ENCODE measurements at places on chromosomes 13 and 19. TPM values are rescaled to one million over a fixed set of nuclear protein-coding genes. Genes with fewer than 3 reads are reported as not detected.

CNN1 gene
- 62.8 TPM for polyA plus RNA-seq

LIG4 gene
- polyA plus RNA-seq, result 0.78 TPM

HIPK4 gene
- polyA plus RNA-seq, result 0.57 TPM

TPTE2 gene
- not detected for polyA plus RNA-seq

PABPC3 gene
- polyA plus RNA-seq, result 0.14 TPM

CABP5 gene
- not detected for polyA plus RNA-seq

KLK3 gene
- polyA plus RNA-seq, result 0.08 TPM

ZNF534 gene
- not detected for polyA plus RNA-seq

TNFSF11 gene
- 5.2 TPM for polyA plus RNA-seq

CLEC17A gene
- polyA plus RNA-seq, result not detected

MAST1 gene
- 15.6 TPM for polyA plus RNA-seq

GJA3 gene
- 0.16 TPM for polyA plus RNA-seq

DACT3 gene
- 1.8 TPM for polyA plus RNA-seq
